ENCODE measurements at places on chromosomes 6 and 20.

DNA sequence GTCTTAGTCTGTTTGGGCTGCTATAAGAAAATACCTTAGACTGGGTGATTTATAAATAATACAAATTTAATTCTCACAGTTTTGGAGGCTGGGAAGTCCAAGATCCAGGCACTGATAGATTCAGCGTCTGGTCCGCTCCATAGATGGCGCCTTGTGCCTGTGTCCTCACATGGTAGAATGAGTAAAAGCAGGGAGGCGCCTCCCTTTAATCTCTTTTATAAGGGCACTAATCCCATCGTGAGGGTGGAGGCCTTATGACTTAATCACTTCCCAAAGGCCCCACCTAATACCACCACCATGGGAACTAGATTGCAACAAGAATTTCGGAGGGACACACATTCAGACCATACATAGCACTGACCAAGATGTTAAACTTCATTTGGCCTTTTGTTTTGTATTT lies 91.2 kb upstream of the TMEM181 start:
- DNase-seq, result no peak

GRCh38 chr6:118298476-118299427 lies 249.3 kb upstream of the PLN start:
- no peak for DNase-seq

DNA sequence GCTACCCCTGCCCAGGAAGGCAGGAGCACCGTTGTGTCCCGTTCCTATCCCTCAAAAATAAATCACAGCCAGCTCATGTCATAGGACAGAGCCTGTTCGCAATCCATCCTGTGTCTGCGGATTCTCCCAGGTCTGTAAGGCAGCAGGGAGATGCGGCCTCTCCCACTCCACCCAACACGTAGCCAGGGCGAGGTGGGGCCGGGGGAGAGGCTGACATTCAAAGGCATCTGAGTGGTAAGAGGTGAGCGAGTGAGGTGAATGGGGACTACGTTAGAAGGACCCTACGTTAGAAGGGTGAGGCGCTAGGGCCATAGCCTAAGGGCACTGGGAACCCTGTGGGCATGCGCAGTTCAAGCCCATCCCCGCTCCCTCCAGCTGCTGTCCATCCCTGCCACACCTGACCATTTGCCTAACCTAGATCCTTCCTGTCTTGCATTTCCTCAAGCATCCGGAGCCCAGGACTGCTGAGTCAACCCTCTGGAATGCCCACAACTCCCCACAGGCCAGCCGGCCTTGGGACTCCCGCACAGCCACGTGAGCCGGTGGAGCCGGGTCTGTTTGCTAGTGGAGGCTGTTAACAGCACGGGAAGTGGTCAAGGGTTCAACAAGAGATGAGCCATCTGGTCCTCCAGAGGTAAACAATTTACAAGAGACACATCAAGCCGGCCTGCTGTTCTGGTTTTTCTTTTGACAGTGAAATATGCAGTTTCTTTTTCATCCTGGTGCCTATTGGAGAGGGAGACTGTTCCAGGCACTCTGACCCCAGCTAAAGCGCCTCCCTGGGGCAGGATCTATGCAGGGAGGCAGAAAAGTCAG lies 45.9 kb downstream of the RIPOR3 start:
- DNase-seq, result no peak

DNA sequence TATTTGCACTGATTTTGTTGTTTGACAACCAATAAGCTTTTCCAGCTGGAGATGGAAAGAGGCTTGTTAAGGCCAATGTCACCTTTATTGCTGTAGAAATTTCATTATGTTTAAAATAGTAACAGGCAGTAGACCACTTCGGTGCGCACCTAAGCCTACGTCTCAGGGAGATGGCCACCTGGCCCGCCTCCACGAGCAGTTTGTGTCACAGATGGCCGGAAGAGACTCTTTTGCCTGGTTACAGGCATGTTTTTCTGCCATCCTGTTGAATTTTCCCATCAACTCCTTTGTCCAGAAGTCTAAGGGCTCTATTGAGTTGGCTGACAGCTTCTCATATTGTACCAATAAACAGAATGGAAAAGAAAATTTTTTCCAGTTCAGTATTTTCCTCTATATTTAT lies 51.0 kb downstream of the SLC9A8 start:
- DNase-seq, result no peak

DNA sequence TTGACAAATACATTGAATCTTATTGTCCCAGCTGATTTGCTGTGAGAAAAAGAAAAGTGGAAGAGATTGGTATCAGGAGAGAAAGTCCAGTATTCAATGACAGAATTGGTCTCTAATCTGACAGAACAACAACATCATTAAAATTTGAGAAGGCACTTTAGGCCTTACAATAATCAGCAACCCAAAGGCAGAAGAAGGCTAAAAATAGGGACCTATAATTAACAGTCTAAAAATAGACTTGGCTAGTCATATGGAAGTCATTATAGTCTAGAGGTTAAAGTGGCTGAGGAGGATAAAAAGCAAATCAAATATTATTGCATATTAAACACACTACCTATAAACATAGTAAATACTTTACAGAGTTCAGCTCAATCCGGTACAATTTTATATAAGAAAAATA lies 393.6 kb upstream of the JAG1 start:
- DNase-seq, result no peak

DNA sequence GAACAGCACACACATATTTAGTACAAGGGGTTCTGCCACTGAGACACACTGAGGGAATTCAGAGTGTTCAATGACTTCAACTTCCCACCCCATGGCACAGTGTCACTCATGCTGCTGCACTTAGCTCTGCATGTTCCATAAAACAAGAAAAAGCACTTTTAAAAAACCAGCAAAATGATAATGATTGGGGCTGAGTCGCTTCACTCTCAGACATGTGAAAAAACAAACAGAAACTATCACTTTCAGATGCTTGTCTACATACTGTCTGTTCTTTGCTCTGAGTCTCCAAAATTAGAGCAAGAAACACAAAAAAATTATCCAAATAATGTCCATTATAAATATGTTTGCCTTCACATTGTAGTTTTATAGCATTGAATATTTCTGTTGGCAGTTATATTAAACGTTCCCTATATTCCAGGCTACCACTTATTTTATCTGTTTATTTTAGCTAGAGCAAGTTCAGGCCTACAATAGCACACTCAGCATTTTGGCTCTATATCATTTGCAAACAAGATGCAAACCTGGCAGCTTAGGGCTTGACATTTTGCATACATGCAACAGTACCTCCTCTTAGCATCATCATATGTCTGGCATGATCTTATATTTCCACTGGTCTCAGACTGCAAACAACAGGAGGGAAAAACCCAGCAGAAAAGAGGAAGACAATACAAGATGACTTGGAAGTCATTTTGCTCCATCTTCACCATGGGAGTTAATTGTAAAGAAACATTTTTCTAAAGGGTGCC lies 398.8 kb downstream of the HACE1 start:
- no peak for DNase-seq

DNA sequence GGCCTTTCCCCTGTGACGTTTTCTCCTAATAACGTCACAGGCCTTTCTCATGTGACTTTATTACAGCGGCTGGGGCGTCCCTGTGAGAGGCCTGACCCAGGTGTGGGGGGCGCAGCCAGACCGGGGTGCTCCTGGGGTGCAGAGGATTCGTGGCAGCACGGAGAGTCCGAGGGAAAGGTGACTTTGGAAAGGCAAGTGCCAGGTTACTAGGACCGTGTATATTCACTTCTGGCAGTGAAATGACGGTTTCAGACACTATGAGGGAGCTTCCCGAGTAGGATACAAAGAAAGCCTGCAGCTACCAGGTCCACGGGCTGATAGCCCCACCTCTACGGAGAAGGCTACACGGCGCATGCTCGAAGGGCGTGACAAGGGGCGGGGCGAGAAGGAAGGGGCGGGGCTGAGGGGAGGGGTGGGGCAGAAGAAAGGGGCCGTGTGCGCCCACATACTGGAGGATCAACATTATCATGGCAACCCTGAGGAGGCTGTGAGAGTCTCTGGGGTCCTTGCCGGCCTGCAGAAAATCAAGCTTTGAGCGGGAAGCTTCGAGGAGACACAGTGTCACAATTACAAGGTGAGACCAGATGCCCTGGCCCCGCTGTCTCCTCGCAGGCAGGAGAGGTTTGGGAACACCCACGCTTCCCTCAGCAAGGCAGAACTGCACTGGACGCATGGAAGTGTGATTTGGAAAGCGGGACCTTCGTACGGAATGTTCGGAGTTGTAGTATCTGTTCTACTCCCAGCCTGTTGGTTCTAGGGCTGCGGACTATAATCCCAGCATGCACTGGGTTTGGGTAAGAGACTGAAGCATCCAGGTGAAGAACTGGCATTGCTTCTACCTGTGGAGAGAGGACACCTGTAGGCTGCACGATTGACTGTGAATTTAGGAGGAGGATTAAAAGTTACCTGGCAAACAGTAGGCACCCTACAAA lies 54.4 kb upstream of the ZNF337 start:
- DNase-seq, result peak; percentile 39

GRCh38 chr6:30238178-30238795 lies 25.1 kb upstream of the TRIM26 start:
- no peak for DNase-seq

DNA sequence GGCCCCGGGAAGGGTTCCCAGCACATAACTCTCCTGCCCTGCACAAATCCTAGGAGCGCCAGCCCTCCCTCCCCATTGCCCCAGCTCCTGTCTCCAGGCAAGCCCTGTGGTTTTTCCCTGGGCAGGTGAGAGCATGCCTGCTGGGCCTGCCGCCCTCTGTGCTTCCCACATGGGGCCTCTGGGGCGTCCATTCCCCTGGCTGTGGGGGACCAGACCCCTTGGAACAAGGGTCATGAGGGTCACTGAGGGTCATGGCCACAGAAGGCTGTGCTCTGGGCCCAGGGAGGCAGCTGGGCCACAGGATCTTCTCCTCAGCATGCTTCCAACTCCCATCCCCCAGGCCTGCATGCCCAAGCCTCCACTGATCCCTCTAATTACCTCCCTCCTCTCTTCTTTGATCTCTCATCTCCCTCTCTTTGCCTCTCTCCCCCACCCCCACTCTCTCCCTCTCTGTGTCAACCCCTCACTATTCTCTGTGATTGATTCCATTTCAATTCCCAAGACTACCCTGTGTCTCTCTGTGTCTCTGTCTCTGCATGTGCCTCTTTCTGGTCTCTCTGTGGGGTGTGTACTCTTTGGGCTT lies 6.1 kb downstream of the MDFI start:
- no peak for DNase-seq

DNA sequence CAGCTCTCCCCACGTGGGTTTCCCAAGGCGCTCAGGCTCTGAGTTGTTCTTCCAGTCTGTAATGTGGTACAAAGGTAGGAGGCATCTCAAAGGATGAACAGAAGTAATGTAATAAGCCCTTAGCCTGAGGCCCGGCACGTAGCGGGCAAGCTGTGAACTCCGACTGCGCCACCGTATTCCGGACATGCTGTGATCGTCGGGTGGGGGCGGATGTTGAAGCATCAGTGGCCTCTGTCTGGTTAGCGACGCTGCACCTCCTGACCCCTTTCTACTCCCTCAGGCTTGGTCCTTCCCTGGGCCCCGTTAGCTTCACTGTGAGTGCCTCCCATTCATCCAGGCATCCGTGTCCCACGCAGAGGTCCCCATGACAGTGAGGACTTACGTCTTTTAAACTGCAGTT lies 151.7 kb downstream of the ERMARD start:
- no peak for DNase-seq

DNA sequence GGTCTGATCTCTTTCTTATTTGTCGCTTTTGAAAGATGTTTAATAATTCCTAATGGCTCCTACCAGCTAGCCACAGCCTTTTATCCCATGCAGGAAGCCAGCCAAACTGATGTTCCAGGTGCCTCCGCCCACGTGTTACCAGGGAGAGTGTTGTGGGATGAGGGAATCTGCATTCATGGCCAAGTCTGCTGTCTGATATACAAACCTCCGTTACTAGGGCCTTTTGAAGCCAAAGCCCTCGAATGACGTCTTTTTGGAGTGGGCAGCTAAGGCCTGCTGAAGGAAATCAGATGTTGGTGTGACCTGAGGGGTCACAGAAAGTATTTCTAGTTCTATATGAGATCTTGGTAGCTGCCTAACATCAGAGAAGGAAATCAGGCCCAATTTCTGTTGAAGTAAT lies 21.3 kb downstream of the STK35 start:
- no peak for DNase-seq

GRCh38 chr6:158703111-158703836 lies 53.4 kb downstream of the SYTL3 start:
- no peak for DNase-seq

DNA sequence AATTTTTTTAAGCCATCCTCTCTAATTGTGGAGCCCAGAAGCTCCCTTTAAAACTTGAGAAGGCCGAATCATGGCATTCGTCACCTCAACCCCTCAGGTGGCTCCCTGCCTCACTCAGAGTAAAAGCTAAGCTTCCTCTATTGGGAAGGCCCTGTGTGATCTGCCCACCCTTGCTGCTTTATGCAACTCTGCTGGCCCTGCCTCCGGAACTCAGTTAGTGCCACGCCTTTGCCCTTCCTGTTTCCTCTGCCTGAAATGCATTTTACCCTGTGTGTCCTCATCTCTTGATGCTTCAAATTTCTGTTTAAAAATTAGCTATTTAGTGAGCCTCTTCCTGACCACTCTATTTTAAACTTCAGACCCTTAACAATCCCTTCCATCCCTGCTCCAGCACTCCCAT lies 5.7 kb downstream of the PACRG start:
- DNase-seq, result no peak

GRCh38 chr20:44702776-44703175 lies 12.4 kb upstream of the CCN5 start:
- no peak for DNase-seq

GRCh38 chr6:70508953-70509352 lies 57.8 kb upstream of the SDHAF4 start:
- DNase-seq, result no peak

DNA sequence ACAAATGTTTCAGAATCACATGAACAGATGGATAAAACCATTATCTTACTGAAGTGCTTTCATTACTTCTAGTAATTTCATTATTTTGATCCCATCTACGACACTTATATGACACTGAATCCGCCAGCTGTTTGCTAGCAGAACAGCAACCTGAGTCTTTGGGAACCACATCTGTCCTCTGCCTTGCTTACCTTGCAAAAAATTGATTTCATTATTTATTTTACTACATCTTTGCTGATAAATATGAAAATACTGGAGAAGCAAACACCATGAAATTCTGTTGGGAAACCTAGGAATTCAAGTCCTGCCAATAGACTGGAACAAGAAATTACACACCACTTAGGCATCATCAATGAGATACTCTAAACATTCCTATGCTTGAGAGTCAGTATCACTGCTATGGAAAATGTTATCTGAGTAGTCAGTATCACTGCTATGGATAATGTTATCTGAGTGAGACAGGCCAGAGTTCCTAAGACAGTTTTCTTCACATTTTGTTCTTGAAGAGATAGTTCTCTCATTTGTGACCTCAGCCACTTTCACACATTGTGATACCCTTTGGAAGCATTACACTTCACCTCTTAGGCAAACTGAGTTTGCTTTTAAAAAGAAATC lies 91.9 kb downstream of the PDE10A start:
- no peak for DNase-seq

- DNase-seq, result no peak
Observed at GRCh38 chr6:71033890-71034289, 77.0 kb upstream of the B3GAT2 start.

GRCh38 chr6:127794405-127794804 lies 106.5 kb downstream of the THEMIS start:
- no peak for DNase-seq

- no peak for DNase-seq
Observed at GRCh38 chr6:16355699-16356446, 117.5 kb downstream of the GMPR start.
